ENCODE measurements at places on chromosomes 7 and 10. TPM values are rescaled to one million over a fixed set of nuclear protein-coding genes. Genes with fewer than 3 reads are reported as not detected.

- no peak for DNase-seq
Measured at GRCh38 chr7:82816272-82816671, 346.4 kb downstream of the PCLO start.

DNA sequence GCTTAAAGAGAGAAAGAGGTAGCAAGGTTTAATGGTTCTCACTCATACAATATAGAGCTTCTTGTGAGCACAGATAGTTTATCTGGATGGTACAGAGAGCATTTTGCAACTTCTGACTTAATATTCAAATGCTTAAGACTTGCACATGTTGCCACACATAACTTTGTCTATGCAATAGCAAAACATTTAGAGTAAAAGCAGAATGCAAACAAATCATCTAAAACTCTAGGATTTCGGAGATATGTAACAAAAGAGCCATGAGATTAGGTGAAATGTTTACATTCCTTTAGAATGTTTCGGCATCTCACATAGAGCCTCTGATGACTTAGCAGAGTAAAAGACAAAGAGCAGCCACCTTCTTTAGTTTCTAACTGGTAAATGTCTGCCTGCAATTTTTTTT, 717.1 kb upstream of the LRRN3 start:
- no peak for DNase-seq

- no peak for DNase-seq
Measured at GRCh38 chr7:40199076-40199802, 64.4 kb downstream of the SUGCT start.

Gene DDX50
- total RNA-seq, result 57.7 TPM

Gene NODAL
- total RNA-seq, result not detected

Gene NME8
- total RNA-seq, result not detected

DNA sequence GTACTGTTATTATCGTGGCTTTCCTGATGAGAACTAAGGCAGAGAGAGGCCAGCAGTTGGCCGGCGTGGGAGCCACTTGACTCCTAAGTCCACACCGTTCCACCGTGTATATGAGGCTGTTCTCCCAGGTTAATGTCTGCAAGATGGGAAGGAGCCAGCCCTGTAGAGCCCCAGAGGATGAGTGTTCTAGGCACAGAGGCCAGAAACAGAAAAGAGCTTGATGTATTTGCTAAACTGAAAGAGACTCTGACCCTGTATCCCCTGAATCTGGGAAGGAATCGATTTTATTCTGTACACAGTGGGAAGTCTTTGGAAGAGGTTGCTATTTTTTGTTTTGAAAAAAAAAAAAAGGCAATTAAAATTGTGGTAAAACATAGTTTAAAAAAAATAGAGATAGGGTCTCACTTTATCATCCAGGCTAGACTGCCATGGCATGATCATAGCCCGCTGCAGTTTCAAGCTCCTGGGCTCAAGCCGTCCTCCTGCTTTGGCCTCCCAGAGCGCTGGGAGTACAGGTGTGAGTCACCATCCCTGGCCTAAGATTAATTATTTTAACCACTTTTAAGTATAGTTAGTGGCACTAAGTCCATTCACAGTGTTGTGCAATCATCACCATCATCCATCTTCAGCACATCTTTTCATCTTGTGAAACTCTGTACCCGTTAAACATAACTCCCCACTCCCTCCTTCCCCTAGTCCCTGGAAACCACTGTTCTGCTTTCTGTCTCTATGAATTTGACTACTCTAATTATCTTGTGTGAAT, 348.8 kb downstream of the SDK1 start:
- no peak for DNase-seq

Gene GSTO1
- 85.9 TPM for total RNA-seq

Gene RELN
- 0.07 TPM for total RNA-seq

Gene CRYGN
- total RNA-seq, result 0.32 TPM

- DNase-seq, result no peak
Measured at GRCh38 chr7:87218796-87219544, 562 bp downstream of the TMEM243 start.

GRCh38 chr10:28316696-28317095, 13.8 kb upstream of the MPP7 start:
- DNase-seq, result no peak

Gene FLNC
- total RNA-seq, result 5.6 TPM

Gene CLDN3
- total RNA-seq, result not detected

DNA sequence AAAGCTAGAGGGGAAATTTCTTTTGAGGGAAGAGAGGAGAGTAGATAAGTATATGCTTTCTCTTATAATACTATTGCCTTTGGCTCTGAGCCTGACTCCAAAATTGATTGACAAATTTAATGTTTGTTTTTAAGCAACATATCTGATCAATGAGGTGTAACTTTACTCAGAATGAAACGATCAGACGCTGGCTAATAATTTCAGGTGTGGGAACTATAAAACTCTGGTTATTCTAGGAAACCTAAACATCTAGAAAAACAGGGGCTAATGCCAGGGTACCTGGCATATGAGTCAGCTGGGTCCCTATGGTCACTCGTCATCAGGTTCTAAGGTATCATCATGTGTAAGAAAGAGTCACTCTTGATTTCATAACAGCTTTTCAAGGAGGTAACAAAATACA, 139.7 kb downstream of the ATE1 start:
- DNase-seq, result no peak

DNA sequence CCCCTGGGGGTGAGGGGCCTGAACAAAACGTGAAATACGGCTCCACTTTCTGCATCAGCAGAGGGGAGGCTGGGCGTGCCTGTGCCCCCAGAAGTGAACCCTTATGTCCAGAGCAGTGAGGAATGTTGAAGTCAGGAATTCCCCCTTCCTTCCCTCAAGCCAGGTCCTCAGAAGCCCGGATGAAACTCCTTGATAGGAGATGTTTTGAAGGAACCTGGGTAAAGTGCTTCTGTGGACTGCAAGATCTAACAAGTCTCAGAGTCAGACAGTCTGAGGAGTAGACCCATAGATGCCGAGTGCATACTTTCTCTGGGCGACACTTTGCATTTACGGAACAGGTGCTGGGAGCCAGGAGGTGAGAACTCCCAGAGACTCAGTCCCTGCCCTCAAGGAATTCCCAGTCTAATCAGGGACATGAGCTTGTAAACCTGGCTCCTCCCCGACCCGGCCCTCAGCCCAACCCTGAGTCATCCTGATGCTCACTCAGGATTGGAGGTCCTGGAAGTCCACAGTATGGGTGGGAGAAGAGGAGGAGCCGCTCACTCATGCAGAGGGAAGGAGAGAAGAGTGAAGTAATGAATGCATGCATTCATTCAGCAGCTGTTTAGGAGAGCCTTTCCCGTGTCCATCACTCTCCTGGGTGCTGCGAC, 179.5 kb upstream of the ITGB1 start:
- no peak for DNase-seq

Gene LRGUK
- 1.0 TPM for total RNA-seq

- DNase-seq, result no peak
Measured at GRCh38 chr7:5532536-5533335, 109.1 kb upstream of the TNRC18 start.

DNA sequence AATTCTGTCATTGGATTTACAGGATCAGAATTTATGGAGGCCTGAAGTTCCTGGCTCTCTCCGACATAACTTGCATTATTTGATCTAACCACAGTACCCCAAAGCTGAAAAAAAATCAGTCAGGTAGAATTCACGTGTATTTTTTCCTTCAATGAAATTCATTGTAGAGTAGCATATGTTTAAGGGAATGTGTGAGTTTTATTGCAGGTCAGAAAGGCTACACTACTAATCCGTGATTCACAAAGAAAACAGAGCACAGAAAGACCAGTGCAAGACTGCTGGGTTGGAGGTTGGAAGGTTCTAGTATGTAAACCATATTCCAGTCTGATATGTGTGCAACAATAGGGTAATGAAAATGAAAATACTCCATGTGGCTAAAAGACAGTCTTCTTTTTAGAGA, 247.0 kb upstream of the FERD3L start:
- no peak for DNase-seq

DNA sequence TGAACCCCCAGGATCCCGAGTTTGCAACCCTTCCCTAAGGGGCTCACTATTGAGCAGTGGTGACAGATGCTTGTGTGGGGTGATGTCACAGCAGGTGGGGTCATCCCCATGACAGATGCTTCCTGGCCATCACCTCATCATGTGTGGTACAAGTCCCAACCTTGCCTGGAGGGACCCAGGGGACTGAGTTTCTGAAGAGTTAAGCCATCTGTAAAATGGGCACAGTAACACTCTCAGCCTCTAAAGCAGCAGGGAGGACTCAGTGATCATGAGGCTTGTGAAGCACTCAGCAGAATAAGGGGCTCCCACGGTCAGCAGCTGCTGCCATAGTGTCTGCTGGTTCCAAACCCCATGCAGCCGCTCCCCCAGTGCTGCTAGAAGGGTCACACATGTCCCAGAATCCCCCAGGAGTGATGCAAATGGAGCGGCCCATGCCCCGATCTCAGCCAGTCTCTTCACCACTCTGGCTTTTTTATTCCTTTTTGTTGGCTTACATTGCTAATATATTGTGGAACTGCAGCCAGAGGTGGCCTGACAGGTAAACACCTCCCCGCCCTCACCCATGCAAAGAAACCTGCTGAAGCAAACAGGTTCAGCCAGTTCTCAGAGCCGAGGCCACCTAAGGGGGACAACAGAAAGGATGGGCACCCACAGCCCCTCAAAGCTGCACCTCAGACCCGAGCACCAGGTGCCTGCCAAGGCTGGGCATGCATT, 102.1 kb upstream of the PDGFA start:
- DNase-seq, result no peak

DNA sequence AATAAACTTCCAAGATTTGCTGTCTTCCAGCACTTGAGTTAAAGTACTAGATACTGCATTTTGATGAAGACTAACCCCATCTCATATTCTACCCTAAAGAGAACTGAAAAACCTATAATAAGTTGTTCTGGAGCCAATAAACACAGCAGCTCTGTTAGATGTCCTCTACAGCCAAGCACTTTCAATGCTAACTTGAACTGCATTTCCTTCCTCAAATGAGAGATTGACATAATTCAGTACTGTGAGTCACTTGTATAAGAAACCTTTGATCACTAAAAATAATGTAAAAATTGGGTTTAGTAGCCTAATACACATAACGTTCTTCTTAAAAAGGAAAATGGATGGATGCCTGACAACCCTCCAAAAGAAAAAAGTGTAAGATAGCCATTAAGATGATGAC, 81.3 kb downstream of the ITGB8 start:
- no peak for DNase-seq

DNA sequence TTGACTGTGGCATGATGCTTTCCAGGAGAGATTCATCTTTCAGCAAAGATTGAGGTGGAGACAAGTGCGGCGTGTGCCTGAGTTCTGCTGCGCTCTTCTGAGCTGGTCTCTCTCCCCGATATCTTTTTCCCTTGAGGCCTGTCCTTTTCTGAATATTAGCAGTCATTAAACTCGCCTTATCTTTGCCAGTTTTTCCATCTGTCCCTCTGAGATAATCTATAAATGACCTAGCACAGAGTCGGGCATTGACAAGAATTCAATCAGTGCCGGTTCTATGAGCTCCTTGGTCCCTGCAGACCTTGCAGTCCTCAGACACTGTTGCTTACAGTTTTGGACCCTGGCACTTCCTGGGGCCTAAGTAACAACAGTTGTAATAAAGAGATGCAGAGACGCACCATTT, 89.7 kb upstream of the IKZF1 start:
- no peak for DNase-seq

DNA sequence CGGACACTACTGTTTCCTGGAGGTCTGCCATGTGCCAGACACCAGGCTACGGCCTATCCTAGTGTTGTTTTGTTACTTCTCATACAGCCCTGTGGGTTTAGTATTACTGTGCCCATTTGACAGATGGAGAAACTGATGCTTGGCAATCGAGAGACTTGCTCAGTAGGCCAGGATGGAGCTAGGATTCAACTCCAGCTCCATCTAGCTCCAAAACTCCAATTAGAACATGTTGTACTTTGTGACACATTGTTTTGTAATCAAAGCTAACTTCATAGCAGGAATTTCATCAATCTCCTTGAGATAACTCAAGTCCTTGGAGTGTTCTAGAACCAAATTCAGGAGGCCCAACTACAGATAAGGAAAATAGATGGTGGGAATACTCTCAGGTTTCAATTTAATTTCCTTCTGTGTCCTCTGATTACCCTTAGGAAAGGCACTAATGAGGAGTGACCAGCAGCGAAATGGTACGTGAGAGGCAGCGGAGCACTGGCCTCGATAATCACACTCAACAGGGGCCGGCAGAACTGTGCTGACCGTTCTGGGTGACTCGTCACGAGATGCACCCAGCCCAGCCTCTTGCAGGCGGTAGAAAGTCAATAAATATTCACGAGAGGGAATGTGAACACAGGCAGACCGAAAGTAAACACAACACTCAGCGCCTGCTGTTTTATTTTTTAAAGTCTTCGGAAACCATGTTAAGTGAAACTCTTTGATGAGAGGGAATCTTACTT, 269.6 kb upstream of the NEBL start:
- DNase-seq, result no peak

GRCh38 chr7:134400859-134401258, 58.0 kb downstream of the AKR1B1 start:
- DNase-seq, result no peak

Gene MKX
- not detected for total RNA-seq

Gene SPAM1
- total RNA-seq, result not detected

GRCh38 chr7:111780527-111780926, 218.2 kb upstream of the IMMP2L start:
- DNase-seq, result no peak

DNA sequence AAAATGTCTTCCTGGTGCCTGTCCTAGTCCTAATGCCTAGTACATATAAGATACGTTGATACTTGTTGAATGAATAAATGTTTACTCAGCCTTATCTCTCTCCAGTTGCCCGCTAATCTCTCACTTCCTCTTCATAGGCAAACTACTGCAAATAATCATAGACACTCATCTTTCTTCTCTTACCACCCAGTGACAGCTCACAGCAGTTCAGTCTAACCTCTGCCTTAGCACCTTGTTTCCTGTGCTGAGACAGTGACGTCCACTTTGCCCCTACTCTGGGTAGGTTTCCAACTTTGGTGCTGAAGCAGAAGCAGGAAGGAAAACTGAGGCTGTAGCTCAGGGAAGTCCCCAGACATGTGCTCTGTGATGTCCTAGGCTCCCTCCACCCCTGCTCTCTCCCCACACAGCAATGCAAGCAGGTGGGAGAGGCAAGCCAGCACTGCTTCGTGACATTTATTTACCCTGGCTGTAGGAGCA, 45.5 kb upstream of the RHOBTB1 start:
- DNase-seq, result no peak

Gene PRKCQ
- total RNA-seq, result 3.3 TPM

Gene METTL27
- 2.3 TPM for total RNA-seq

DNA sequence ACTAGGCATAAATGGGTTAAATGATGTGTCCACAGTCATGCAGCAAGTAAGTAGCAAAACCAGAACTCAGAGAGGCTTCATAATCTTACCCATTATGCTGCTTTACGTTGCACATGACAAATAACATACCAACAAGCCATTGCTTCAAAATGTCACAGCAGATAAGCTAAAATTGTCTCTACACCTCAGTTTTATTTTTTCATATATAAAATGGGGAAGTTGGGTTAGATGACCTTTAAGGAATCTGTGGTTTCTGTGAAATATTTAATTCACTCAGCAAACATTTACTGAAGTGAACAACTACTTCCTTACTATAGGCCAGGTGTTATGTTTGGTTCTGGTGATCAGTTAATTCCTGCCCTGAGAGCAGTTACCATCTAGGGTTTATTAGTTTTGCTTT, 2.2 kb upstream of the ASCC1 start:
- no peak for DNase-seq

Measured in neural crest cell (in vitro differentiated cells).